ENCODE measurements at places on chromosomes 11 and 22.
A peak's percentile ranks its signal among the peaks of the same experiment; 100 is the strongest.

DNA sequence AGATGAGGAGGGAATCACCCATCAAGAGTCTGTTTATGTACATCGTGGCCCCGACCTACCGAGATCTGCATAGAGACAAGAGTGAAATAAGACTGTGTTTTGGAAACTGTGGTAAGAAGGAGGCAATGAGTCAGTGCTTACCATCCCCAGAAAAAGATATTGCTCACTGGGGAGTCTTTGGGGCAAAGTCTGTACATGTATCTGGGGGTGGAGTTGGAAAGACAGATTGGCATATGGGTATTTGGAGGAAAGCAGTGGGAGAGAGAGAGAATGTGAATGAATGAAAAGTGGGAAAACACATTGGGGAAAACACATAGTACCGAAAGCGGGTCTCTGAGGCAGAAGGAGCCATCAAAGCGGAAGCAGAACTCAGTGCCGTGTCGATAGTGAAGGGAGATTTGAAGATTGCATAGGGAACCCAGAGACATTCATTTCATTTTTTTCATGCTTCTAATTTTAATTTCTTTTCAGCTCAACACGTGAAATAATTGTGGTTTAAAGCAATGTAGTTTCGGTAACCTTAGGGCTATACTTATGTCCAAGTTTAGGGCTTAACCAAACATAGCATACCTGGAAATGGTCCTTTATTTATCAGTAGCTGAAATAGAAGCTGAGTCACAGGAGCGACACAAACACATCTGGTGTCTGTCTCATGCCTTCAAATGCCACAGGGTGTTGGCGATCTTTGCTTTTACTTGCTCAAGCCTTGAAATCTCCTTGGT is 98.6 kb upstream of the CD44 start:
- no peak for DNase-seq

- DNase-seq, result no peak
These were observed 76.8 kb upstream of the SUSD2 start for GRCh38 chr22:24104307-24105012.

DNA sequence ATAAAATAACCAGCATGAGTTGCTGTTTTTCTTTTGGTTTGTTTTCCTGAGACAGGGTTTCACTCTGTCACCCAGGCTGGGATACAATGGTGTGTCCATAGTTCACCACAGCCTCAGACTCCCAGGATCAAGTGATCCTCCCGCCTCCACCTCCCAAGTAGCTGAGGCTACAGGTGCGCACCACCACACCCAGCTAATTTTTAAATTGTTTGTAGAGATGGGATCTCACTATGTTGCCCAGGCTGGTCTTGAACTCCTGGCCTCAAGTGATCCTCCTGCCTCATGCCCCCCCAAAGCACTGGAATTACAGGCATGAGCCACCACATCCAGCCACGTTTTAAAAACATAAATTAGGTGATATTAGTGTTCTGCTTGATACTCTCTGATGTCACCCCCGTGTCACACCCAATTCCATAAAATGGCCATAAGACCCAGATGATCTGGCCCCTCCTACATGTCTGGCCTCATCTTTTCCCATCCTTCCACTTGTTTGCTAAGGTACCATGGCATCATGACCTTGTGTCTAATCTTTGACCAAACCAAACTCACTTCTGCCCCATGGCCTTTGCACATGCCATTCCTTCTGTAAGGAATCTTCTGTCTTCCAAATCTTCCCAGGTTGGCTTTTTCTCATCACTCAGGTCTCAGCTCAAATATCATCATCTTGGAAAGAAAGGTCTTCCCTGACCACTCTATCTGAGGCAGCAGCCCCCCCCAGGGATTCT is 6.3 kb downstream of the SIK3 start:
- no peak for DNase-seq

DNA sequence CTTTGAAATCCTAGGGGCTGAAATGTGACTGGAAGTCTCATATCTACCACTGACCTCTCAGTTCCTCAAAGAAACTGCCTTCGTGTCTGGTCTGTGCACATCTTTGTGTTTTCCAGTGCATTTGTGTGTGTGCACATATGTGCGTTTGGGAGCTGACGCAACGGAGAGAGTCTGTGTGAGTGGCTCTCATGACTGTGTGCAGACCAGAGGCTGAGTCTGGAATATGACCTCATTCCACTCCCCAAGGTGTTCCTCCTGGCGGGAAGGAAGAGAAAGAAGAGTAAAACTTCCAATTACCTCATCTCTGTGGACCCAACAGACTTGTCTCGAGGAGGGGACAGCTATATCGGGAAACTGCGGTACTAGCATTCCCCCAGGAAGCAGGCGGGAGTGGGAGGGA is 16.5 kb downstream of the TUB start:
- no peak for DNase-seq

GRCh38 chr11:47071341-47071740 is 105.3 kb downstream of the ARFGAP2 start:
- no peak for DNase-seq

- no peak for DNase-seq
These were observed 92.8 kb upstream of the OR9G4 start for GRCh38 chr11:56841210-56841810.

DNA sequence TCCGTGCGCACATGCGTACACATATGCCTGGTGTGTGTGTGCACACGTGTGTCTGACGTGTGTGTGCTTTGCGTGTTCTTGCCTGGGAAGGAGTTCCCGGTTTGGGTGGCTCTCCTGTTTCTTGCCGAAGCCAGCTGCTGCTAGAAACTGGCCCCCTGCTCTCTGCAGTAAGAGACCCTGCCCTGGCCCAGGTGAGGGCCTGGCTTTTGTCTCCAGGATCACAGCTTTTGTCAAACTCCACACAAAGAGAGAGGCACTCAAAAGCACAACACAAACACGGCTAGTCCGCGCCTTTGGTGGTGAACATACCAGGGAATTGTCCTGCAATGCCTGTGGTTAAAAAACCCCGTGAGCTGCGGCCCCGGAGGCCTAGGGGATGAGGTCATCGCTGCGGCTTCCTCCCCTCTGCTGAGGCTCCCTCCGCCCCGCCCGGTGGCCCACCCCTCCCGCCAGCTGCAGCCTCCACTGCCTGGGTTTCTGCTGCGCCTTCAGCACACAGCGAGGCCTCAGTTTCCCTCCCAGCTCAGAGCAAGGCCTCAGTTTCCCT is 88.9 kb downstream of the KCNQ1 start:
- no peak for DNase-seq

DNA sequence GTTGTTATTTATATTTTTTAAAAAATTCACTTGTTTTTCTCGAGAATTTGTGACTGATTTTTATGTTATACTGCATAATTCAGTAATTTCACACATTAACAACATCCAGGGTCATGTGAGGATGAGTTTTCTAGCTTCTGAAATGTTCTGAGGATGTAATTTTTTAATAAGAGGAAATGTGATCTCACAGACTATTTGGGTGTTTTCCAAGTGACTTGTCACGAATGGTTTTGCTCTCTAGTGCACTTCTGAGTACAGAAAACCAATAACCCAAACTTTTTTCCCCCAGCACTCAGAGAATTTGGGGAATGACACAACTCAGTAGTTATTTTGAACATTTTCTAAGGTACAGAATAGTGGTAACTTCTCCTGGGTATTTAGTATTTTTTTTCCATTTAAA is 821.1 kb upstream of the ARHGAP42 start:
- no peak for DNase-seq

- no peak for DNase-seq
These were observed 14.6 kb downstream of the TBC1D22A start for GRCh38 chr22:46776876-46777608.

GRCh38 chr11:120215634-120216033 is 4.8 kb downstream of the OAF start:
- DNase-seq, result no peak

- no peak for DNase-seq
These were observed 875 bp downstream of the TCP11L1 start for GRCh38 chr11:33040033-33040861.

- no peak for DNase-seq
These were observed 50.0 kb downstream of the RBX1 start for GRCh38 chr22:41000941-41001721.

- DNase-seq, result peak; percentile 47
These were observed at the start of gene CAPN1 for GRCh38 chr11:65181569-65182257. CAPN1 (plus strand) TSS chr11:65181928; CDS start chr11:65182702, 774 bp downstream.

DNA sequence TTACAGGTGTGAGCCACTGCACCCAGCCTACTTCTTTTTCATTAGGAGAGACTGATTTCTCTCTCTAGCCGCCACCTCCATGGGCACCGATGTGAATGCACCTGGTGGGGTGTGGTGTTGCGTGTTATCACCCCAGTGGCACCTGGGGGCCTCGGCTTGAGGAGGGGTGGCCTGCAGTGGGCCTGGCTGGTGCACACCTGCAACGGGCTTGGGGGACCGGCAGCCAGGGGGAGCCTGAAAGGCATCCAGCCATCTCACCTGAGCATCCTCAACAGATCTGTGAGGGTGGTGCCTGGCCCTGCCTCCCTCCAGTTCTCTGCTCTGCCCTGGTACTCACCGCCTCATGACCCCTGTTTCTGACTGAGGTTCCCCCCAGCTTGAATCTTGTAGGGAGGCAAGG is 108.9 kb downstream of the ARHGAP8 start:
- DNase-seq, result no peak

- no peak for DNase-seq
These were observed 44.8 kb downstream of the GAS2 start for GRCh38 chr11:22711071-22711770.

GRCh38 chr11:122523846-122524805 is 131.4 kb upstream of the UBASH3B start:
- no peak for DNase-seq
